ENCODE measurements at places on chromosomes 2 and 18.

- no peak for DNase-seq
Measured at GRCh38 chr2:36404754-36405153, 49.2 kb downstream of the CRIM1 start.

DNA sequence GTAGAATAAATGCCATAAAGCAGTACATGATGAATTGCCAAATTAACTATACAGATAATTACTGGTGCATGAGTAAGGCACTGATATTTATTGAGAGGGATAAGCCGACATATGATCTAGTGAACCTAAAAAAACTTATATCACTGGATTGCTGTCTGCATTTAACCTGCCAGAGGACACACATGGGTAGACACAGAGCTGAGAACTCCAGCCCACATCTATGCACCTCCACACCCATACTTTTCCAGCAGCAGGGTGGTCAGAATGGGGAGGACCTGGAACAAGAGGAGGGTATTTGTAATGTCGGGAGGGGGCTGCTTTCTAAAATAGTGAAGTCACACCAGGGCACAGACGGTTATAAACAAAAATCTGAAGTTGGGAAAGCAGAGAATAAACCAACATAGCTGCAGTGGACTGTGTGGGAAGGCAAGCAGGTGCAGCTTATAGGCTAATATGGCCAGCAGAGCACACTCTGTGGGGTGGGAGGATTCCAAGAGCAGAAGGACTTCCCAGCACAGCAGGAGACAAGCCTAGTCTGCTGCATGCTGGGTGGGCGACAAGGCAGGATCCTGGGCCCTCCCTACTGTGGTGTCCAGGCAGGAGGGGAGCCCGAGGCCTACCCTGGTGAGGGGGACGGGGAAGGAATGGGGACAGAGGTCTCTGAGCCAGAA lies 17.2 kb downstream of the ST3GAL5 start:
- DNase-seq, result no peak

DNA sequence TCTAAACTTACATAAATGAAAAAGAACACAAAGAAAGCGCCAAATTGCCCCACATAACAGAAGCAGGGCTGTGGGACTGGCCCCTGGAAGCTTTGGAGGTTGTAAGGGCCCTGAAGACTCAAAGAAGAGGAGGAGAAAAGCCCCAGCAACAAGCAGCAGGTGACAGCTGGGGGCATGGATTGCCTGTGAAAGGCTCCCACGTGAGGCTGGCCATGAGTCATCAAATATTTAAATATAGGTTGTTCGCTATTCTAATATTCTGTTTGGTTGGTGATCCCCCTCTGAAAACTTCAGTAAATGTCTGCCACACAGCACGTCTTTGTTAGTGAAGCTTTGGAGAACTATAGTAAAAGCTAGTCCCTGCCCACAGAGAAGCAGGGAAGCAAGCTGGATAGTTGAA lies 132.4 kb downstream of the MREG start:
- DNase-seq, result no peak

DNA sequence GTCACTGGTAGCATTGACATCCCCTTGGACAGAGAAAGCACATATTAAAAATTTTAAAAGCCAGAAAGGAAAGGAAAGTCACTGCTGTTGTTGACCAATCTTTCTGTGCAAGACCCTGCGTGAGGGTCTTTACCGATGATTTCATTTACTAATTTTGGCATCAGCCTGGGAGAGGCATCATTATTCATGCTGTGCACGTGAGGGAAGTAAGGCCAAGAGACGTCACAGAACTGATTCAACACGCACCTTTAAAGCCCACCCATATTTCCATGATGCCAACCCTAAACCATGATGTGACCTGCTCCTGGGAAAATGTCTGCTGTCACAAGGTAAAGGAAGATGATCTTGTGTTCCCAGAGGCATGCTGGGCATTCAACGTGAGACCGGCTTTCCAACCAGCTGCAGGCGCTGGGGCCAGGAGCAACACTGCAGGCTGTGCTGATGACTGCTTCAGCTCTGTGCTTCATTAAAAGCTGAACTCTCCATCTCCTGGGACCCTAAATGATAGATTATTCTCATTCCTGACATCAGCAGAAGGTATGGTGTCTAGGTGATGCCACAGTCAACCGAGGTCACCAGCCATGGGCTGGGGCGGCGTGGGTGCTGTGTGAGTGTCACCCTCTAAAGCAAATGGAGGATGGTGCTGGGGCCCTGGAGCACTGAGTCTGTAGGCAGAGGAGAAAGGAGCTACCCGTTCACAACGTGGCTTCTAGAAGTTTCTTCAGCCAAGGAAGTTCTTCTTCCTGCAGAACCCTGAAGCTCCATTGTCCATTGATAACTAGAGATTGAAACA lies 53.9 kb downstream of the TMEM18 start:
- no peak for DNase-seq

DNA sequence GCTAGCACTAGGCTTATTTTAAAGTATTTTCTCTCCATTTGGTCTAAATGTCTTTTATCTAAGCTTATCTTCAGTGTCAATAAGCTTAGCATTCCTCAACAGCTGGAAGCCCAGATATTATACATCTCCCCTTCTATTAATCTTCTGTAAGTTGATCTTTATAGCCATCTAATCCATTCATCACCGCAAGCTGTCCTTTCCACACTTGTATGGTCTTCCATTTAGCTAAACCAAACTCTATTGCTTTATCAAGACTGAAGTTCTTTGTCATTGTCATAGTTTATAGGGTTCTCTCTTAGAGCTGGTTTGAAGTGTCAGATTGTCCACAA lies 101.3 kb upstream of the GPR45 start:
- no peak for DNase-seq

- DNase-seq, result no peak
Measured at GRCh38 chr2:8993196-8993901, 10.1 kb downstream of the MBOAT2 start.

GRCh38 chr2:25030702-25031101 lies 11.2 kb upstream of the EFR3B start:
- peak; percentile 31 for DNase-seq

GRCh38 chr2:139798391-139798790 lies 1018.2 kb upstream of the NXPH2 start:
- peak; percentile 1 for DNase-seq

DNA sequence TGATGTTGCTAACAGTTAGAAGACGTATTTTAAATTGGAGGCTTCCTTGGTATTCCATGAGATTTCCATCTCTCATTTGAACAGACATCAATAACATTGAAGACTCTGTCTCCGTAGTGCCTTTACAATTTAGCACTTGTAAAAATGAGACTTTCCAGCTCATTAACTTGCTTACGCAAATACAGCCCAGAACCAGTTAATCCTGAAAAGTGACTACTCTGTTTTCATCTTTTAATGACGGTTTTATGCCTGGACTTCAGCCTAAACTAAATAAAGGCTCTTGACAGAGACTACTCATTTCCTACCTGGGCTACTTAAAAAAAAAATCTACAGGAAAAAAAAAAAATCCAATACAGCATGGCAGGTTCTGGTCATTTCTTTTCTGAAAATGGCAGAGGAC lies 148.6 kb downstream of the LRATD1 start:
- no peak for DNase-seq

GRCh38 chr2:42028571-42029148 lies 19.2 kb upstream of the PKDCC start:
- DNase-seq, result peak; percentile 56

DNA sequence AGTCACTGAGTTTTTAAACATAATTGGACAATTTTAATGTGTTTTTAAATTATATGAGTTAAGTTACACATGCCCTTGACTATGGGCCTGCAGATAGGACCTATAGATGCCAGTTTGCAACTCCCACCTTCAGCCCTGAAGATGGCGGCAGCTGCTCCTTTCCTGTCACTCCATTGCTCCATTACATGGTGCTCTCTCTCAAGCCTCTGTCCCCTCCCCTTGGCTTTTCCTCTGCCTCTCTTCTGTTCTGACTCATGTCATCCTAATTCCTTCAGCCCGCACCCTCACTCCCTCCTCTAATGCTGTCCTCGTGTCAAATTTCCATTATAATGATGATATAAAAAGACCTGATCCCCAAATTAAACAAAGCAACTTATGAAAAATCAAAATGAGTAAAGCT lies 133.7 kb upstream of the HNRNPA3 start:
- no peak for DNase-seq

DNA sequence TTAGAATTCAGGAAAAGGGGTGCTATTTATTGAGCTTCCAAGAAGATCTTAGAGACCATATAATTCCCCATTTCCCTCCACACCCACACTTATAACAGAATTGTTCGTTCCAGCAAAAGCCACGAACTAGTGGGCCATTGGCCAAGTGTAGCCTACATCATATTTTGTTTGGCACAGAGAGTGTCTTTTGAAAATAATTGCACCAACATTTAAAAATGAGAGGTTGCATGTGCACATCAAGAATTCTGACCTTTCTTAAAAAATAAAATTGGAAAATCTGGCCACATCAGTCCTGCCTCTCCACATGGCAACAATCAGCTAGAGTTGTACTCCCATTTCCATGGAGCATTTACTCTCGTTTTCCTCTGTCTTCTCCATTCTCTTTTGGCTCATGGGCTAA lies 655.5 kb upstream of the FANCL start:
- DNase-seq, result peak; percentile 80

DNA sequence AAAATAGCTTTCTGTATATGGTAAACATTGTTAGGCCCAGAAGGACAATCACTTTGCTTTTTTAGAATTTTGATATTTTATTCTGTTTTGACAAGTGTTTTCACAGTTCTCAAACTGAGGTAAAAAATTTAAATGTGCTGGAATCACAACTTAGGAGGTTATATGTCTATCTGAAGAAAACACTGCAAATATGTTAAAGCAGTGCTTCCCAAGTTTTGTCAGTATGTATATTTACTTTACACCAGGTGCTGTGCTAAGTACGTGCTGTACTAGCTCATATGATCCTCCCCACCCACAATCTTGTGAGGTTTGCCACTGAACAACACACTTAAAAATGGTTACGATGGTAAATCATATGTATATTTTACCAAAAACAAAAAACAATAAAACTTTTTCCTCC lies 124.2 kb downstream of the CABYR start:
- DNase-seq, result no peak

DNA sequence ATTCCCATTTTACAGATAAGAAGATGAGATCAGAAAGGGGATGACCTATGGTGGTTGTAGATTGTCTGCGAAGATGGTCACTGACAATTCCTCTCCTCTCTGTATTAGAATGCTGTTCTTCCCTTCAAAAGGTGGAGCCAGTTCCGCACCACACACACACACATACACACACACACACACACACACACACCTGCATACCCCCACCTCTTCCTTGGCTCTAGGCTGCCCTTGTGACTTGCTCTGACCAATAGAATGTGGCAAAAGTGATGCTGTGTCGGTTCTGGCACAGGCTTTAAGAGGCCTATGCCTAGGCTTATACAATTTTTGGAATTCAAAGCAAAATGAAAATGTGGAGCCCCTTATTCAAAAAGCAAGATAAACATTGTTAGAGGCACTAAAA lies 88.0 kb downstream of the ZFP36L2 start:
- DNase-seq, result no peak

DNA sequence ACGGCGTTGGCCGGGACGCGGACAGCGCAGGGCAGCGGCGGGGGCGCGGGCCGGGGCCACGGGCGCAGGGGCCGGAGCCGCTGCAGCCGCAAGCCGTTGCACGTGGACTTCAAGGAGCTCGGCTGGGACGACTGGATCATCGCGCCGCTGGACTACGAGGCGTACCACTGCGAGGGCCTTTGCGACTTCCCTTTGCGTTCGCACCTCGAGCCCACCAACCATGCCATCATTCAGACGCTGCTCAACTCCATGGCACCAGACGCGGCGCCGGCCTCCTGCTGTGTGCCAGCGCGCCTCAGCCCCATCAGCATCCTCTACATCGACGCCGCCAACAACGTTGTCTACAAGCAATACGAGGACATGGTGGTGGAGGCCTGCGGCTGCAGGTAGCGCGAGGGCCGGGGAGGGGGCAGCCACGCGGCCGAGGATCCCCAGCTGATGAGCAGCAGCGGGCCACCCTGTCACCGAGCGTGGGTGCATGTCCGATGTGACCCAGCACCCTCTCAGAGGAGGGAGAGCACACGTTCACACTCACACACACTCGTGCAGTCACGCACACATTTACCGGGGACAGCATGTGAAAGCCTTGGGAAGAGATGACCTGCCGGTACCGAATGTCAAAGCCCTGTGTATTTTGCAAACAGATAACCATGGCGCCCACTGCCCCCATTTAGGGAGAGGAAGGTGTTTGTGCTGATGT lies 4.2 kb downstream of the GDF7 start:
- no peak for DNase-seq

DNA sequence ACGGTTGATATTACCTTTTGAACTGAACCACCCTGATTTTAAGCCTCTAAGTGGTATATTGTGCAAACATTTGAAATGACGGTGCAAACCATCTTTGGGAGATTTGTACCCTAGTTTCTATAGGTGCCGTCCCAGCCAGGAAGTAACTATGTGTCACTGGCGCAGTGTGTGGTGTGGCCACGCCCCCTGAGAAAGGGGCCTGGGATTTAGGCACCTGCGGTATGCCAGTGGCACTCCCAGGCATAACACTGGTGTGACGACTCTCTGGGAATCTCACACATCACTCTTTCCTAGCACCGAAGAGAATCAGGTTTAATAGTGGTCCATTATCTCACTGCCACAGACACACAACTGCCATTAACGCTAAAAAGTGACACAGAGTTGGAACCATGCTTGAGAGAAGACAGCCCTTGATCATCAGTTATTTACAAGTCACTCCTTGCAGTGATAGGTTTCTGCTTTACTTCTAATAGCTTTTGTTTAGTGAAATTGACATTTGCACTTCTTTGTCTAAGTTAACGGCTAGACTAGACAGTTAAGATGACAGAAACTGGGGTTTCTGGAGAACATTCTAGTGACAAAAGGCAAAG lies 11.1 kb downstream of the AQP4 start:
- no peak for DNase-seq

DNA sequence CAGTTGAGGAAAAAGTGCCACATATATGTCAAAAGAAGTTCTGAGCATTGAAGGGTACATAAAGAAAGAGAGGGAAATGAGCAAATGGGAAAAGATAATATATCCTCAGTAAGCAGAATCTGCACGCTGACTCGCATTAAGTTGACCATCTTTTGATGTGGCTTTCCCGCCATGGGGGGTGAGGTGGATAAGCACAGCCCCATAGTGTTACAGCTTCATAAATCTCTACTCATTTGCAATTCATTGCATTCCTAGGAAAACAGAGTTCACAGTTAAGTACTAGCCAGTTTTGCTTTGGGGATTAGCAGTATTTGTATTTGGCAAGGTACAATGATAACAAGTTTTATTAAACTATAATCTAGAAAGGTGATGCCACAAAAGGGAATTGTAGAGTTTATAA lies 814.2 kb downstream of the LRP1B start:
- peak; percentile 20 for DNase-seq

DNA sequence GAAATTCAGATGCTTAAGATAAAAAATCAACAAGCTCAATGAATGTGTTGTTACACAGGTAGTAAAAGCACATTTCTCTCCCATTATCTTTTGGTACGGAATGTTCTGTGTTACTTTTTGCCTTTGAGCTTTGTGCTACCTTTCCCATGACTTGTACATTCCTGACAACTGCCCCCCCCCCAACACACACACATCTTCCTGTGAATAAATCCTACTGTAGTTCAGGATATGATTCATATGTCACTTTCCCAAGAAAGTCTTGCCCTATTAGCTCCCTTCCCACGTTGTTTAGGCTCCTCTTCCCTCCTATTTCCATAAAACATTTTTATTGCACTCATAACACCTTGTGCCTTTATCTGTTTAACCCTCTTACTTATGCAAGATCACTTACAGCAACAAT lies 442.6 kb upstream of the LRATD1 start:
- peak; percentile 43 for DNase-seq

- DNase-seq, result no peak
Measured at GRCh38 chr18:50360611-50361010, 14.2 kb upstream of the SKA1 start.

GRCh38 chr2:209253544-209253943 lies 170.3 kb upstream of the MAP2 start:
- no peak for DNase-seq

GRCh38 chr2:174300114-174300513 lies 34.6 kb upstream of the SP9 start:
- DNase-seq, result no peak

Measured in fibroblast of skin of right biceps (primary cell).